EL (cell line): ENCODE measurements at places on chromosomes 16 and 17.
A peak's percentile ranks its signal among the peaks of the same experiment; 100 is the strongest.

DNA sequence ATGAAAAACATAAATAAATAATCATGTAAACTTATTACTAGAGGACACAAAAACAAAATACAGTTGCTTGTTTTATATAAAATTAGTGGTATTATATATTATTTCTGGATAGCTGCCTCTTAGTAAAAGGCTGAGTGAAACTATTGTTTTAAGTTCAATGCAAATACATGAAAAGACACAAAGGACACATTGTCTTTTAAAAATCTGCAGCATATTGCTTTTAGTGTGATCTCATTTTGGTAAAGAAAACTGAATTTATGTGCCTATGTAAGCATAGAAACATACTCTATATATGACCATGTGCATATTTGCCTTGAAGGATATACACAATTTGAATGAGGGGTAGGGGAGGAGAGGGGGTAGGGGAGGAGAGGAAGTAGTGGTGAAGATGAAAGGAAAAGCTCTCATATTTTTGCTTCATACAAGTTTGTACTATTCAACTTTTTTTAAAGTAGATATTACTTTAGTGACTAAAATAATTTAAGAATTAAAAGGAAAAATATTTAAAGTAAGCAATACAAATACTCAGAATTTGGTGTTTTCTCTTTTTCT lies 5.8 kb downstream of the ABCA10 start:
- DNase-seq, result no peak

DNA sequence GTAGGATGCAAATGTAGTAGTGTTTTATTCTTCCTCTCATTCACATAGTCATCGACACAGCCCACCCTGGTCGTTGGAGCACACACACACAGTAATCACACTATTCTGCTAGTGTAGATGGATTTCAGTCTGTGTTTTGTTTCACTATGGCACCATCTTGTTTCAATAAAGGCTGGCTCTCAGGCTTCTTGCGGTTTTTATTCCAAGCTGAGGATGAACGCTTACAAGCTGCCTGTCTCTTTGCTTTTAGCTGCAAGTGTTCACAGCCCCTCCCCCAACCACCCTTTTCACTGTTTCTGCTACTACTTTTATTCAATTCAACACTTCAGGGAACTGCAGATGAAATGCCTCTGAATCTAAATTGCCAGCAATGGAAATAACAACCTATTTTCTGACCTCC lies 140.9 kb upstream of the PMFBP1 start:
- DNase-seq, result peak; percentile 17

DNA sequence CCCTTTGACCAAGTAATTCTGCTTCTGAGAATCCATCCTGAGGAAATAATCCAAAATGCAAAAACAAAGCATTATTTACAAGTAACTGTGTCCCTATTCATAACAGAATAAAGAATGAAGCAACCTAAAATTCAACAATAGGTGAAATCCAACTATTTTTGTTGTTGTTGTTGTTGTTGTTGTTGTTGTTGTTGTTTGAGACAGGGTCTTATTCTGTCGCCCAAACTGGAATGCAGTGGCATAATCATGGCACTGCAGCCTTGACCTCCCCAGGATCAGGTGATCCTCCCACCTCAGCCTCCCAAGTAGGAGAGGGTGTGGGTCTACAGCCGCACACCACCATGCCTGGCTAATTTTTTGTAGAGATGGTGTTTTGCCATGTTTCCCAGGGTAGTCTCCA lies 75.9 kb upstream of the MTMR4 start:
- no peak for DNase-seq

GRCh38 chr17:80797741-80798594 lies 193.7 kb upstream of the CHMP6 start:
- DNase-seq, result no peak

DNA sequence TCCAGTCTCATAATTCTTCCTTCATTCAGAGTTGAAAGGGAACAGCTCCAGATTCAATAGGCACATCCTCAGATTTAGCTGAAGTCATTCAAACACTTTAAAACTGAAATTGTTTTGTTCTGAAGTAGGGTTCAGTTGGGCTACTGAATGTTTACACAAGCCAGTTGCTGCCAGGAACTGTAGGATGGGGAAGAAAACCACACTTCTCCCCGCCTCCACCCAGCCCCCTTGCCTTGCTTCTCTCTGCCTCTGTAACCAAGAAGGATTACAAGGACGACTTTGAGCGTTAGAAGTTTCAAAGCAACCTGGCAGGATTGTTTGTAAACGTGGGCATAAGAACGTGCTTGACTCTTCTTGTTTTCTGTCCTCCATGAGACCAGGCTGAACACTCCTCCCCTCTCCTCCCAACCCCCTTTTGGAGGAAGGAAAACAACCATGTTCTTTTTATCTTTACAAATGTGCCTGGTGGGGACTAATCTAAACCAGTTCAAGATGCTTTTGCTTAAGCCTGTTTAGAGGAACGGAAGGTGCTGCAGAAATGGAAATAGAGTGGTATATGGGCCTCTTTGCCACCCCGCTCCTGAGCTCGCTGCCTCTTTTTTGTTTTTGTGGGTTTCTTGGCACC lies 287.9 kb downstream of the FTO start:
- no peak for DNase-seq

GRCh38 chr17:83029571-83029970 lies 49.8 kb upstream of the METRNL start:
- DNase-seq, result no peak

GRCh38 chr17:73511719-73512115 lies 132.5 kb downstream of the SDK2 start:
- DNase-seq, result no peak

DNA sequence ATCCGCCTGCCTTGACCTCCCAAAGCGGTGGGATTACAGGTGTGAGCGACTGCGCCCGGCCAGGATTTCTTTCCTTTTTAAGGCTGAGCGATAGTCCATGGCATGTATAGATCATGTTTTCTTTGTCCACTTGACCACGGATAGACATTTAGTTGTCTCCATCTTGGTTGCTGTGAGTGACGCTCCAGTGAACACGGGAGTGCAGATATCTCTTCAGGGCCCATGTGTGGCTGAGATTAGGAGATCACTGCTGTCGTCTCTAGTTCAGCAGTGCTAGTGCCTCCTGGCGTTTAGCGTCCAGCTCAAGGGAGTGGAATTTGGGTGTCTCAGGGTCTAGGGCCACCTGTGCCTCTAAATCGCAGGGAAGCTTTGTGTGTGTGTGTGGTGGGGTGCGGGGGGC lies 41.5 kb downstream of the ABCC1 start:
- no peak for DNase-seq

GRCh38 chr17:10087355-10087754 lies 111.1 kb downstream of the GAS7 start:
- no peak for DNase-seq
